ENCODE measurements at places on chromosomes 16 and 17.

DNA sequence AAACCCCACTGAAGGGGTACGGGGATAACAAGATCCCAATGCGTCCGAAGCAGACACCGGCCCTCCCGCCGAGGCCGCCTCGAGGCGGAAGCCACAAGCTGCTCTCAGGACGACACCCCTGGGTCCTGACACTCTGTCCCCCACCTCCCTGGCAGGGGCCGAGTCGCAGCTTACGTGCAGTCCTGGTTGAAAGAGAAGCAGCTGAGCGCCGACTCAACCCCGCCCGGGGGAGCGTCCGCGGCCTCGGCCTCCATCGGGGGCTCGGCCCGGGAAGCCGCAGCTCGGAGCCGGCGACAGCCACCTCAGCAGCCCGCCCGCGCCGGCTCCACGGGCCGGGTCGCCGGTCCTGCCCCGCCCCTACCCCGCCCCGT, at the start of gene WIPI1:
WIPI1 (minus strand) TSS at position 329 of the 371 bp plus-strand sequence; CDS start at position 254, 75 bp downstream.
- no peak for DNase-seq

DNA sequence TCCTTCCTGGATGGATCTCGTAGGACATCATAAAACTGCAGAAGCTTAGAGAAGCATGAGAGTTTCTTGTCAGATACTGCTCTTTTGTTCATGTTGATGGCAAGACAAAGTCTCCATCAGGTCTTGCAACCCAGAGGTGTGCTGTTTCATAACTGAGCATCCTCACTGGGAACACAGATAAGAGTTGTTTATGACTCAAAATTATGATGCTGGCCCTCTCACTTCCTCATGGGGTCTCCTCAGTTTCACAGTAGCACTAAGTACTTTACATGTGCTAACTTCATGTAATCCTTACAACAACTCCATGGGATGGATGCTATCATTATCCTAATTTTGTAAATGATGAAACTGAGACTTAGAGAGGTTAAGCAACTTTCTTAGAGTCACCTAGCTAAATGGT, 14.4 kb downstream of the SCPEP1 start:
- DNase-seq: no peak

- DNase-seq: peak; percentile 71
Observed at GRCh38 chr16:57810197-57811031, 8.1 kb upstream of the KIFC3 start.

DNA sequence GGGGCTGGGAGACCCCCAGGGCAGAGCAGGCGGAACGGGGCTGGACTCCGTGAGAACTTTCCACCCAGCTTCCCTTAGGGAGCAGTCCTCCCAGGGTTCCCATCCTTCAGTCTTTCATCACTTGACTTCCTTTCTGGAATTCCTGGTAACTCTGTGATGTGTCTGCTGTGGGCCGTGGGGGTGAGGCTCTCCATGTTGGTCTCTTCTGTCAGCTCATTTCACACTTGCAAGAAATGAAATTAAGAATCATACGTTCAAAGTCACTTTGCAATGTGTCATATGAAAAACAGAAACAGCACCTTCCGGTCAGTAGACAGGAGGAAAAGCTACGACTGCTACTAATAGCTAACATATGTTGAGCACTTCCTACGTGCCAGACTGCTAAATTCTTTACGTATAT, 5.4 kb upstream of the BBS2 start:
- DNase-seq: no peak

DNA sequence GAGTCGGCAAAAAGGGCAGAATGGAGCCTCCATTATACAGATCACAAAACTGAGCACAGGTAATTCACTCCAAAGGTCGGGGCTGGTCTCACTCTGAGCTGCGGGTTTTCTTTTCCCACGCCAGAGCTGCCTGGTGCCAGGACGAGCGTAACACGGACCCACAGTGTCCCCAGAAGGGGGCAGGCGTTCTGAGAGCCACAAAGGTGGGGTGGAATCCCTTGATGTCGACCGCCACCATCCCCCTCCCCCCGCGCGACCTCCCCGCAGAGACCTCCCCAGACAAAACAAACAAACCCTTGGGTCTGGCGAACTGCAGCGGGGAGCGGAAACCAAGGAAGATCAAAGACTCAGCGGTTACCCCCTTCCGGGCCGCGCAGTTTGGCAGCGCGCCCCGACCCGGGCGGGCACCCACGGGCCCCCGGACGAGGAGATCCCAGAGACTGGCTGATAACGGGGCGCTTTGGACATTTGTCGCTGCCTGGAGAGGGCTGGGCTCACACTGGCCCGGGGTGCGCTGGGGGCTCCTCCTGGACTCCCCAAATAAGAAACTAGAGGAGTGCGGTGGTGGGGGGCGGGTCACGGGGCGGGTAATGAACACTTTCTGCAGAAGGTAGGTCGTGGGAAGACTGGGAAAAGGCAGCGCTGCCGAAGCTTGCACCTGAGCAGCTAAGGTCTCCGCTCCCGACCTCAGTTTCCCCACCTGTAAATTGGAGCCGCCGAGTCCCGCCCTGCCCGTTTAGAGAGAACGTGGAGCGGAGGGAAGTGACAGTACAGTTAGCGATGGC, 664 bp upstream of the NKD1 start:
- no peak for DNase-seq

DNA sequence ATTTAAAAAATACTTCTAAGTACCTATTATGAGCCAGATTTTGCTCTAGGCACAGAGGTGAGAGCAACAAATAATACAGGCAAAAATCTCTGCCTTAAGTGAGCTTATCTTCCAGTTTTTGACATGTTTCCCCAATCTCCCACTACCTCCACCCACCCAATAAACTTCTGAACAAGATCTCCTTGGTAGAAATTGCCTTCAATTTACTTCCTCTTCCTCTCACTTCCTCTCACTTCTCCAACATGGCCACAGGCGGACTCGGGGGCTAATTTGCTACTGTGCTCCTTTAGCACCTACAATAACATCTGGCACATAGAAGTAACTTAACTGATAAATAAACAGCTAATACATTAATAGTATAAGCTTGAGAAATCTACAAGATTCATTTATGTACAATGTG, 82.6 kb downstream of the CACNG1 start:
- DNase-seq: no peak

DNA sequence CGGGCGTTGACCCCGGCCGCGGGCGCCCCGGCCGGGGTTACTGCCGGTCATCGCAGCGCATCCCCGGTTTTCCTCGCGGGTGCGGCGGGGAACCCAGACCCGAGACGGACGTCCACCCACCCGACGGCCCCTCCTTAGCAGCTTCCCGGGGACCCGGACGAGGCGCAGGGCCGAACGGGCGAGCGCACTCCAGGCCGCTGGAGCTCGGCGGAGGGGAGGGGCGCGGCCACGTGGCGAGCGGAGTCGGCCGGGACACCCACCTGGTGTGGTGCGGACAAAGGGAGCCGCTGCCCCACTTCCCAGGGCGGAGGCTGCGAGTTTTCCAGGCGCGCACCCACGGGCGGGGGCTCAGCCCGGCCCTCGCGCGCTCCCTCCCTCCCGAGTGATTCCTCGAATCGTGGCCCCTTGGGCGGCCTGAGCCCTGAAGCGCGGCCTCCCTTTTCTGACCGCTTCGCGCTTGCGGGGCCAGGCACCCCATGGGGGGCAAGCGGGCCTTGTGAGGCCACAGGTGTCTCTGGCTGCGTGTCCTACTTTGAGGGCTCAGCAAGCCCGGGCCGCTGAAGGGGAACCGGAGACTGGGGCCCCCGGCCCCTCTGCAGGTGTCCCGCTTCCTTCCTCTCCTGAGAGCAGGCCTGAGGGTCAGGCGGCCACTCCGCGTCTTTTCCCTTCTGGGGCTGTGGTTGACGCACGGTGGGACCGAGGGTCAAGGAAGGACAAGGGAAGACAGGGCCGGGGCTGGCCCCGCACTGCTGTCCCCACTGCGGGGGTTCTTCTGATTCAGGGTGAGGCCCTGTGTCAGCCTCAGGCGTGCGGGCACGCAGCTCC, 1.1 kb upstream of the FASN start:
- DNase-seq: no peak

DNA sequence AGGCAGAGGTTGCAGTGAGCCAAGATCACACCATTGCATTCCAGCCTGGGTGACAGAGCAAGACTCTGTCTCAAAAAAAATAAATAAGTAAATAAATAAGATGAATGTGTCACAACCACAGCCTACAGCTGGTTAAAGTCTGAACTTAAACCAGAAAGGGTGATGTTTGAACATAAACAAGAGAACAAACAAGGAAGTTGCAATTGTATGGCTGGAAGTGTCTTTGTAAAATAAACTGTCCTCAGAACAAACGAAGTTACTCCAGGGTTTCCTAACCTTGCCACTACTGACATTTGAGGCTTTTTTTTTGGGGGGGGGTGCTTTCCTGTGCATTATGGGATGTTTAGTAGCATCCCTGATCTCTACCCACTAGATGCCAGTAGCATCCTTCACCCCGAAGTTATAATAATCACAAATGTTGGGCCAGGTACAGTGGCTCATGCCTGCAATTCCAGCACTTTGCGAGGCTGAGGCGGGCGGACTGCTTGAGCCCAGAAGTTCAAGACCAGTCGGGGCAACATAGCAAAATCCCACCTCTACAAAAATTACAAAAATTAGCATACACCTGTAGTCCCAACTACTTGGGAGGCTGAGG, 119.2 kb downstream of the XYLT1 start:
- DNase-seq: no peak

- DNase-seq: no peak
Observed at GRCh38 chr17:29060475-29060874, 17.5 kb downstream of the PIPOX start.

GRCh38 chr17:17075125-17075781, 33.0 kb downstream of the MPRIP start:
- DNase-seq: no peak

DNA sequence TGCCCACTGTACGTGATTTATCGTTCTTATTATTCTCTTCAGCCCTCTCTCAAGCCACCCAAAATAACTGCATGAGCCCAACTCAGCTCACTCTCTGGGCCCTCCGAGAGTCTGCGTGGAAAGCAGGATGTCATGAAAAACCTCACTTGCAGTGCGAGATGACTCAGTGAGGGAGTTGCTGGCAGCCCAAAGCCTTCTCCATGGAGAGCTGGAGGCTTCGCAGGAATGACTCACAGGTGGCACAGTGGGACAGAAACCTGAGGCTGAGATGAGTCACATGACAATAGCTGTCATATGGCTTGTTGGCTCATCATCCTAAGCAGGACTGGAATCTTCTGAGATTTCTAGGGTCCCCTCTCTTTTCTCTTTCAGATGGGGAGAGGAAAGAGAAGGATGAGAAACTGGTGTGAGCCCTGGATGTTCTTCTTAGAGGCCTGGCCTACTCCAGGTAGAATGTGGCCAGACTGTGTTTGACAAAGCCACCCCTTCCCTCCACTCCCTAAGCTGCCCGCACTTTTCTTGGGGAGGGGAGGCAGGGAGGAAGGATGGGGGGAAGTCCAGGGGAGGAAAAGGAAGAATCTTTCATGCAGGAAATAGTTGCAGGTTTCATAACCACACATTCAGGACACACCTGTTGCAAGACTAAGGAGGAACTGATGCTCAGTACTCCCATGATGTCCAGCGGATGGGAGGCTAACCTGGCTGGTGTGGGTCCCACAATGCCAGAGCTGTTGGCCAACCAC, 160.6 kb upstream of the RPL38 start:
- peak; percentile 78 for DNase-seq

DNA sequence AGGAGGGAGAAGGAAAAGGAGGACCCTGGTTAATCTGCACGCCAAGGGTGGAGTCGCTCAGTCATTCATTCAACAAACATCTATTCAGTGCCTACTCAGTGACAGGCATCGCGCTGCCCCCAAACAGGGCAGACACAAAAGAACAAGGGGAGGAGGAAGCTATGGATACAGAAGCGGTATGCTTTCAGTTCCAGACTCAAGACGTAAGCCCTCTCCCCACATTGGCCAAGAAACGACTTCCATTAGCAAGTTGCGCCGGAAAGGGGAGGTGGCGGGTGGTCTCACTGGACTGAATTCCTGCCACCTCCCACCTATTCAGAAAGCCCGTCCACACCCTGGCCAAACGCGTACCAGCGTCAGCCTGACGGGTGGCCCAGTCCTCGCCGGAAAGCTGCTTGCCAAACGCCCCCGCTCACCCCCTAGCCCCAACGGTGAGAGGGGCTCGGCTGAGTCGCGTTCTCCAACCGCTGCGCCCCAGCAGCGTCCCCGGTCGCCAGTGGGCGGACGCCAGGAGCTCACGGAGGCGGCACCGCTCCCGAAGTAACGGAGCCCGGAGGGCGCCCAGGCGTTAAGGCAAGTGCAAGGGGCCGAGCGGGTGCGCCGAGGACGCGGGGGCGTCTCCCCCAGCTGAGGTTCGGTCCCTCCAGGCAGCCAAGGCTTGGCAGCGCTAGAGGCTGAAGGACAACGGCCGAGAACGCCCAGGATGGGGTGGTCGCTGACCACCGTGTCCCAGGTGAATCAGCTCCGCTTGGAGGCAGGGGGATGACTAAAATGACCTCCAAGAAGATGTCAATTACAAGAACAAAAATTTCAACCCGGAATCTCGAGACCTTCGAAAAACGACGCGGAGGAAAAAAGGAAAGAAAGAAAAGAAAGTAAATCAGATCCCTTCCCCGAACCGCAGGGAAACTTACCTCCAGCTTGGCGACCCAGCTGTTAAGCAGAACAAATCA, 470.7 kb downstream of the SOX9 start:
- DNase-seq: no peak

GRCh38 chr17:67095803-67096202, 51.4 kb downstream of the CACNG1 start:
- no peak for DNase-seq

DNA sequence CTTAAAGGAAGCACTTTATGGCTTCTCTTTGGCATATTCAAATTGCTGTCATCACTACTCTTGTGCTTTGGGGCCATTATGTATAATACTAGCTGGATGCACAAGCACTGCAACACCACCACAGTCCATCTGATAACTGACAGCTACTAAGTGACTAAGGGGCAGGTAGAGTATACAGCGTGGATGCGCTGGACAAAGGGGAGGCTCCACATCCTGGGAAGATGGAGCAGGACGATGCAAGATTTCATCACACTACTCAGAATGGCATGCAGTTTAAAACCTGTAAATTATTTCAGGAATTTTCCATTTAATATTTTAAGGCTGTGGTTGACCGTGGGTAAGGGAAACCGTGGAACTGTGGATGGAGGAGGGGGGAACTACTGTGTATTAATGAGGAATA, 25.0 kb downstream of the MPRIP start:
- DNase-seq: no peak

GRCh38 chr17:29042679-29043538, at the start of gene PIPOX:
Gene PIPOX (plus strand): TSS chr17:29043141. CDS start chr17:29043226, 85 bp downstream.
- DNase-seq: no peak

DNA sequence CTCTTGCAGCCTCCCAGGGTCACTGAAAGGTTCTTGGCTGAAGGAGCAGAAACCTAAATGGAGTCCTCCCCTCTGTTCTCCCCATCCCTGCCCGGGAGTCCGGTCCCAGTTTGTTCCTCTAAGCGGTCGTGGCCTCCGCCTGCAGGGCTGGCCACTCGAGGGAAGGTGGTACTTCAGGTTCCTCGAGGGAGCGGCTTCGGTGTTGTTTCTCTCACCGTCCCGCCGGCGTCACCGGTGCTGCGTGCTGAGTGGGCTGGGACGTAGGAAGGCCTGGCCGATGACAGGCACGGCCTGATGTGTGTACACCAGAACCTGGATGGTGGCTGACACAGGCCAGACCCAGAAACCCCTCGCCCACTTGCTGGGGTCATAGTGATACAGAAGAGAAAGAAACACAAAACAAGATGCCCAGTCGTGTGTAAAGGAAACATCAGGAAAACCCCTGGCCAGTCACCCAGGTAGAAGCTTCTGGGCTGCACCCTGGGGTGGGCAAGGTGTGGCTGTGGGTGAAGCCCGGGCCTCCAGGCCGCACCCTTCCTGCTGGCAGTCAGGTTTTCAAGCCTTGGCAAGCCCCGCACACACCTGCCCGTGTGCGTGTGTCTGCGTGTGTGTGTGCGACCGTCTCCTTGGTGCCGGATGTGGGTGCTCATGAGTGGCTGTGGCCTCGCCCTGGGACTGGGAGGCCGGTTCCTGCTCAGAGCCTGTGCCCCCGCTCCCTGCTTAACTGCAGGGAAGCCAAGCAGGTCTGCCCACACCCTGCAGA, 52.0 kb downstream of the BAIAP2 start:
- DNase-seq: no peak

Data from Panc1 (cell line).